T-helper 1 cell (primary cell): ENCODE measurements at places on chromosomes 13 and 19.

DNA sequence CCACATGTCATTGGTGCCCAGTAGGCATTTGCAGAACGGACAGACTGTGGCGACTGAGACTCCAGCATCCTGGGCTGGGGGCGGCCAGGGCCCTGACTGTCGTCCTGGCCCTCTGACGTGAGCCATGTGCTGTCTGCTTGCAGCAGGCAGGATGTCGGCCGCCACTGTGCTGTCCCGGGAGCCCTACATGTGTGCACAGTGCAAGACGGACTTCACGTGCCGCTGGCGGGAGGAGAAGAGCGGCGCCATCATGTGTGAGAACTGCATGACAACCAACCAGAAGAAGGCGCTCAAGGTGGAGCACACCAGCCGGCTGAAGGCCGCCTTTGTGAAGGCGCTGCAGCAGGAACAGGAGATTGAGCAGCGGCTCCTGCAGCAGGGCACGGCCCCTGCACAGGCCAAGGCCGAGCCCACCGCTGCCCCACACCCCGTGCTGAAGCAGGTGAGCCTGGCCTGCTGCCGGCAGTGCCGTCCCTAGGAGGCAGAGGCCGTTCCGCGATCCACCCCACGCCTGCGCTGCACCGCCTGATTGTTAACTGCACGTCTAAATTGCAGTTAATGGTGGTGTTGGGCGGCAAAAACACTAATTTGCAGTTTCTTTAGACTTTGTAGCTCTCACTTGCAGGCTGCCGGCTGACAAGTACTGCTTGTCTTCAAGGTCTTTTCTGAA lies 14.2 kb downstream of the TSSK6 start:
- no peak for DNase-seq

DNA sequence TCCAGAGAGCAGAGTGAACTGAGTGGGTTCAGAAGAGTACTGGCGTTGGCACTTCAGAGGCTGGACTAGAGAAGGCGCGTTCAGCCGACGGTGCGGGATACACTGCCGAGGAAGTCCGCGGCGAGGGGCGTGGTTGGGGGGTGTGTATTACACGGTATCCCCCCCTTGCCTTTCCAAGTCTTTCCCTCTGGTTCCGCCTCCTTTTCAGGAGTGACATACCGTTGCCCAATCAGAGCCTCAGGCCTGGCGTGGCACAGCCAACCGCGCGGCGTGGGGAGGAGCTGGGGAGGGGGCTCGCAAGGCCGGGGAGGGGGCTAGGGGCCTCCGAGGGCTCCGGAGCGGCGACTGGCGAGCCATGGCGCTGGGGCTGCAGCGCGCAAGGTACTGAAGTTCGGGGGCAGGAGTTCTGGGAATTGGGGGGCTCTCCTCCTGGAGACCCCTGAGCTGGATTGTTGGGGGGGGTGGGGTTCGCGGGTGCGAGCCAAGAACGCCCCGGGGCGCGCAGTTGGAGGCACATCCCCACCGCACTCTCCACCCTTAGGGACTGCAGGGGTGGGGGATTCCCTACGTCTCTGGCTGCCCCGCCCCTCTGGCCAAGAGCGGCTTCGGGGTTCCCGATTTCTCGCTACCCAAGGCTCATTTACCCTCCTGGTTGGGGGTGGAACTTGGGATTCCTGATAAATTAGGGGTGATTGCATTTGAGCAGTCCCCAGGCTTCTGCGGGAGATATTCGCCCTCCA lies at the start of gene HIF3A:
Gene HIF3A (plus strand): TSS at position 321 of the 740 bp plus-strand sequence. CDS start 35 bp downstream, at position 356.
- no peak for DNase-seq

DNA sequence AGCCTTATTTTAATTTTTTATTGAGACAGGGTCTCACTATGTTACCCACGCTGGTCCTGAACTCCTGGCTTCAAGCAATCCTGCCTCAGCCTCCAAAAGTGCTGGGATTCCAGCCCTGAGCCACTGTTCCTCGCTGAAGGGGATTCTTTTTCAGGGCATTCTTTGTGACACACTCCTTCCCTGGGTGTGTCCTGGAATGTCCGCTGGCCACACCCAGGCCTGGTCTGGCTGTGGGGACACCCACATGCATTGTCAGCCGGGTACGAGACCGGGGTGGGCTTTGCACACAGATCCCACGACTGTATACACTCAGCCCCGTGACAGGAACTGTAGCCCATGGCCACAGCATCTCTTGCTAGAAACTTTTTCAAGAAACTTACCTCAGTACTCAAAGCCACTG lies 34.4 kb upstream of the GATAD2A start:
- DNase-seq: no peak

GRCh38 chr19:4456843-4457653 lies 546 bp downstream of the UBXN6 start:
- peak; percentile 41 for DNase-seq

- no peak for DNase-seq
These were observed 46.8 kb upstream of the ZNF726 start for GRCh38 chr19:23867895-23868294.

DNA sequence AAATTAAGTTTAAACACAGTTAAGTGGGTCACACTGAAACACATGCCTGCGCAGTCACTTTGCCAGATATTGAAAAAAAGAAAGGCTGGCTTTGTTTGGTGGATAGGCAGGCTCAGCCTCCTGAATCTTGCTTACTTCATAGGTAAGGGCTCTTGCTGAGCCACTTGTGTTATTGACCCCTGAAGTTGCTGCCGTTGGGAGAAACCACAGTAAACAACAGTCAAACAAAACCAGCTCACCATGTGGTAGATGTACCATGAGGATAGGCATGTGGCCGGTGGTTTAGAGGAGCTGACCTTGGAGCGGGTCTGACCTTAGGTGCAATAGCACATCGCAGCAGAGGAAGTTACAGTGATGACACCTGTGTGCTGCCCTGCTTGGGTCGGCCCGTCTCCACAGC lies 52.2 kb downstream of the SPATA13 start:
- DNase-seq: no peak

DNA sequence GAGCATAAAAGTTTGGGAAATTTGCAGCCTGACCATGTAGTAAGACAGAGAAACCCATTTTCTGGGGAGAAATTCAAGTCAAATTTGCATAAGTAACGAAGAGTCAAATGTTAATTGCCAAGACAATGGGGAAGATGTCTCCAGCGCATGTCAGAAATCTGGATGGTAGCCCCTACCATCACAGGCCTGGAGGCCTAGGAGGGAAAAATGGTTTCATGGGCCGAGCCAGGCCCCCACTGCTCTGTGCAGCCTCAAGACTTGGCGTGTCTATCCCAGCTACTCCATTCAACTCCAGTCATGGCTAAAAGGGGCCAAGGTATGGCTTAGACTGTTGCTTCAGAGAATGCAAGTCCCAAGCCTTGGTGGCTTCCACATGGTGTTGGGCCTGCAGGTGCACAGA lies 269.8 kb downstream of the RFC3 start:
- no peak for DNase-seq

GRCh38 chr13:46492946-46493345 lies 60.0 kb upstream of the LRCH1 start:
- DNase-seq: no peak

- DNase-seq: no peak
These were observed 229.7 kb downstream of the KCTD12 start for GRCh38 chr13:76656500-76656899.

GRCh38 chr19:18418029-18418482 lies 1.1 kb upstream of the SSBP4 start:
- DNase-seq: peak; percentile 34

- no peak for DNase-seq
These were observed 5.8 kb upstream of the CYP4F8 start for GRCh38 chr19:15609261-15609660.

DNA sequence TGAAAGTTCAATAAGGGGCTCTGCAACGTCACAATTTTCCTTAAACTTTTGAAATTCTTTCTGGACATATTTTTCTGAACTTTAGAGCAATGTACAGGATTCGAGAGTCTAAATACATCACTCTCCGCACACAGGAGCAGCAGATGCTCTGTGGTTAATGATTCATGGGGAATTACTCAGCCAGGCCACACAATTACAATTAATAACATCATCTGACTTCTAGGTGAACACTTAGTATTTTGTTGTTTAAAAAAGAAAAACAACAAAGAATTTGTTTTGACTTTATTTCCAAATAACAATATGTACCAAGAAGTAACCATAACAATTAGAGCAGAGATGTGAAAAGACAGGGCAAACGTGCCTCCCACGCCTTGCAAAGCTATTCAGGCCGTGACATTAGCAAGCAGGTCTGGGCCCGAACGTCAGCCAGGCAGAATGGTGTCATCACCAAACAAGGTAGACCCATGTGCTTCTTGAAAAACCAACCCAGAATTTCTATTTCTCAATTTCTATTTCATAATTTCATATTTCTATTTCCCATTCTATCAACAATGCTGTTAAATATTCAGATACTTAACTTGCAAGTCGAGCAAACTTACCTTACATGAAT lies 236.3 kb downstream of the COL4A1 start:
- no peak for DNase-seq

DNA sequence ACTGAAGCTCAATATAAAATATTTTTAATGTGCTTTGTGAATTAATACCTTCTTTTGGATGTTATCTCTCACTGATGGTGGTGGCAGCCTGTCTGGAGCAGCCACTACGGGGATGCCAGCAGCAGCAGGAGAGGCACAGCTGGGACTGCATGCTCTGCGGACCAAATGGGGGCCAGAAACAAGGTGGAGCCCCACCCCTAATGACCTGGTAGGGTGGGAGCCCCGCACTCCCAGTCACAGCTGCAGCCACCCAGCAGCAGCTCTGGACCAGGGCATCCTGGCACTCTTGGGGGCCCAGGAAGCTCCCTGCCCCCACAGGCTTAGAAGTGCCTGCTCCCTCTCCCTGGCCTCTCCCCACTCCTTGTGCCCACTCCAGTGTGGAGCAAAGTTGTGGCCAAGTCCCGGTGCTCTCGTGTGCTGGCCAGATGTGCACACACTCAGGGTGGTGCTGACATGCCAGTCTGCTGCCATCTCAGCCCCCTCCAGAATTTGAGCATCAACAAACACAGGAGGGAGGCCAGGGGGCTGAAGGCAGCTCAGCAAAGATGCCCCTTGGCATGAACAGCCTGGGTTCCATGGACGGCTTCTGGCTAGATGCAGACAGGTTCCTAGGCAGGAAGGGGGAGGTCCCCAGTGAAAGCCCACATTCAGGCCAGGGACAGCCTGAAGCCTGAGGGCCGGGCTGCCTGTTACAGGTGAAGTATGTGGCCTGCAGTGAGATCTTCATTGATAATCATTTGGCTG lies 696.7 kb upstream of the SLITRK5 start:
- no peak for DNase-seq

GRCh38 chr19:5343848-5344247 lies 3.2 kb upstream of the PTPRS start:
- DNase-seq: no peak

DNA sequence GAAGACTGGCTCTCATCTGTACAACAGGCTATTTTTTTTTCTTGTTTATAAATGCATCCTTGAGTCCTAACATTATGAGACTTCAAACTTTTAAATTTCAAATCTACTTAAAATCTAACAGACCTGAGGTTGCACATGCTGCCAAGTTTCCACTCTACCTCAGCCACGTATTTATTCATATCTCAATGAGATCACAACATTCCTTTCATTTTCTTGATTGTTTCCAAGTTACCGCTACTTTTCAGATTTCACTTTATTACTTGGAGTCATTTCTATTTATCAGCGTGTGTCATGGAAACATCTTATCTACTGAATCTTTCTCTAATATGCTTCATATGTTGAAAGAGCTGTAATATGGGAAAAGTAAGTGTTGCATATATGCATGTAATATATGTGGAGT lies 1257.5 kb upstream of the ATXN8OS start:
- DNase-seq: no peak

- DNase-seq: no peak
These were observed 391.6 kb downstream of the HS6ST3 start for GRCh38 chr13:96481482-96481881.

DNA sequence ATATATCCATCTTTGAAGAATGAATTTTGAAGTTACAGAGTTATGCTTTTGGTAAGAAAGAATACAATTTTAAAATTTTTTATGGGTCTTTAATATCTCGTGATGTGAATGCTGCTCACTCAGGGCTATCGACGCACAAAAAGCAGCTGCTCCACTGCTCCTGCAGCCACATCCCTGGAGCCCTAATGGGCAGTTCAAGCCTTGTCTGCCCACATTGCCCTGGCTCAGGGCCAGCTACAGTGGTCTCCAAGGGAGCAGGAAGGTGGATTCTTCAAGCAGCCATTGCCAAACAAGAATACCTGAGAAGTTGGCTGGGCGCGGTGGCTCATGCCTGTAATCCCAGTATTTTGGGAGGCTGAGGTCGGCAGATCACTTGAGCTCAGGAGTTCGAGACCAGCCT lies 85.8 kb downstream of the IPO5 start:
- DNase-seq: no peak

DNA sequence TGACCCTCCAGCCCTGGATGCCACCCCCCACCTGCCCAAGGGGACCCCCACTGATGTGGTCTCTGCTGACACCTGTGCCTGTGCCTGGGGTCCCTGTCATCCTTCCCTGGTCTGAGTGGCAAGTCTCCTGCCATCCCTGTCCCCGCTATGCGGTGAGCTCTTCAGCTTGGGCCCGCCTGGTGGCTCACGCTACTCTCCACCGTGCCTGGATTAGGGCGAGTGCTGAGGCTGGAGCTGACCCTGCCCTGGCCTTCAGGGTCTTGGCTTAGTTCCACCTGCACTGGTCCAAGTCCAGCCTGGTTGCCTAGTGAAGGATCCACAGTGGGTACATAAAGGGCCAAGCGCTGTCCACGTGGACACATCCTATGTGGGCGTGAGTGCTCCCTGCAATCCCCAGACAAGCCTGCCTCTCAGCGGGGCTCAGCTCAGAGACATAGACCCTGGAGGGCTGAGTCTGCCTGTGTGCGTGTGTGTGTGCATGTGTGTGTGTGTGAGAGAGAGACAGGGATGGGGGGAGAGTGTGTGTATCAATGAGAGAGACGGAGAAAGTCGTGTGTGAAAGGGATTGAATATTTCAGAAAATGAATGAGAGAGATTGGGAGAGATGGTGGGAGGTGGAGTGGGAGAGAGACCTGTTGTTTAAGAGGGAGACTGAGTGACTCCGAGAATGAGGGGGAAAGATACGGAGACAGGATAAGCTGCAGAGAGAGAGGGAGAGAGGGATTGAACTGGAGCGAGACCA lies 22.1 kb downstream of the WTIP start:
- DNase-seq: no peak

GRCh38 chr19:47711652-47712242 lies 1.5 kb upstream of the EHD2 start:
- no peak for DNase-seq

GRCh38 chr13:30047154-30047874 lies 196.9 kb upstream of the UBL3 start:
- peak; percentile 7 for DNase-seq

- no peak for DNase-seq
These were observed 4.5 kb downstream of the ABHD17A start for GRCh38 chr19:1880611-1881392.
